ENCODE measurements at places on chromosomes 6 and 20.

GRCh38 chr6:52645976-52646375 lies 24.9 kb upstream of the TMEM14A start:
- DNase-seq: no peak

DNA sequence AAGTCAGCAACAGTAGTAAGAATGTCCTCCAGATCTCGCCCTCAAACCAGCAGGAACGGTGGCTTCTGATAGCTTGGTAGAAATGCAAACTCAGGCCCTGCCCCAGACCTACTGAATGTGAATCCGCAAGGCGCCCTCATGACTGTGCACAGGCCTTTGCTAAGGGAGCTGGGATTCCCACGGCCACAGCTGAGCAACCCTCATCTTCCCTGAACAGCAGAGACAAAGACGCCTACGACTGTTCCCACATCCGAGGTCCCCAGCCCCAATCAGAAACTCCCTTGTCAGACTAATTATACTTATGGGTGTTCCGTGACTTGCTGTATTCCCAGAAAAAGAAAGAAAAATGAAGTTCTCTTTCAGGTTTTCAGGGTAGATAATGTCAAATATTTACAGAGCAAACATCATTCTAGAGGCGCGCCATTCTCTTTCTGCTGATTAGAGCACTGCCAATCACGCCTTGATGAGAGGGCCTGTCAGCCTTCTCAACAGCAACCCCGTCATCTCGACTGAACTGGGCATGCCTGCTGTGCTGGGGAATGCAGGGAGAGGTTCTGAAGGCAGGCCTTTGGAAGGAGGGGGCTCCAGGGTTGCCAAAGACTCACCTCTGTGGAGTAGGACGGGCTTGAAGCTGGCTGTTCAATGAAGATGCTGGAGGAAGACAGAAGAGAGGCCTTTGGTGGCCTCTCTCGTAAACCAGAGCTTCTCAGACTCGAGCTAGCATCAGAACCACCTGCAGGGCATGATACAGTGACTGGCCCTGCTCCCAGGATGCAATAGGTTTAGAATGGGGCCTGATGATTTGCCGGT lies 79.9 kb downstream of the ZNF217 start:
- DNase-seq: no peak

DNA sequence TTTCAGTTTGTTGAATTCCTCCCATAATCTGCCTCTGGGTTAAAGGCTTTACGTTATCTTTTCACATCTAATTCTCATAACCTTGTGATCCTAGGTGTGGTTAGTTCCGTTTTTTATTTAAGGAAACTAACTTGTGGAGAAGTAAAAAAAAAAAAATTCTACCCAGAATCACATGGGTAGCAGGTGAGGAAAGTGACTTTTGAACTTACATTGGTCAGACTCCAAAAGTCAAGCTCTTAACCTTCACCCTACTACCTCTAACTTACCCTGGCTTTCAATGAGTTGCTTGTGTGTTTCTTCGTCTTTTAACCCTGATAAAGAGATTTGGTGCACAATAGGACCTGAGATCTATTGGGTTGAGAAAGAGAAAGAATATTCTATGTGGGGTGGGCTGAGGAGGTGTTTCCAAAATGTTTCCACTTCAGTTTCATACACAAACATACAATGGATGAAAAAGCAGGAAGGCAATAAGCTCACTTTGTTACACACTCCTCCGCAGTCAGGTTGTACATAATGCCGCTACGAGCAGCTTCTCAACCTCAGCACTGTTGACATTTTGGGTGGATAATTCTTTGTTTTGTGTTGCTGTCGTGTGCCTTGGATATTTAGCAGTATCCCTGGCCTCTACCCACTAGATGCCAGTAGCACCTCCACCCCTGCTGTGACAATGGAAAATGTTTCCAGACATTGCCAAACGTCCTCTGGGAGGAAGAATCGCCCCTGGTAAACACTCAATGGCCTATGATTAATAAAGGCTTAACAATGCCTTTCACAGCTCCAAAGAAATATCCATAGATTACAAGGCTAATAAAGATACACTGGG lies 193.0 kb upstream of the ZNF217 start:
- no peak for DNase-seq

GRCh38 chr20:31830406-31830981 lies 11.3 kb downstream of the MYLK2 start:
- DNase-seq: no peak

GRCh38 chr20:17928211-17928611 lies 40.4 kb downstream of the SNX5 start:
- no peak for DNase-seq

DNA sequence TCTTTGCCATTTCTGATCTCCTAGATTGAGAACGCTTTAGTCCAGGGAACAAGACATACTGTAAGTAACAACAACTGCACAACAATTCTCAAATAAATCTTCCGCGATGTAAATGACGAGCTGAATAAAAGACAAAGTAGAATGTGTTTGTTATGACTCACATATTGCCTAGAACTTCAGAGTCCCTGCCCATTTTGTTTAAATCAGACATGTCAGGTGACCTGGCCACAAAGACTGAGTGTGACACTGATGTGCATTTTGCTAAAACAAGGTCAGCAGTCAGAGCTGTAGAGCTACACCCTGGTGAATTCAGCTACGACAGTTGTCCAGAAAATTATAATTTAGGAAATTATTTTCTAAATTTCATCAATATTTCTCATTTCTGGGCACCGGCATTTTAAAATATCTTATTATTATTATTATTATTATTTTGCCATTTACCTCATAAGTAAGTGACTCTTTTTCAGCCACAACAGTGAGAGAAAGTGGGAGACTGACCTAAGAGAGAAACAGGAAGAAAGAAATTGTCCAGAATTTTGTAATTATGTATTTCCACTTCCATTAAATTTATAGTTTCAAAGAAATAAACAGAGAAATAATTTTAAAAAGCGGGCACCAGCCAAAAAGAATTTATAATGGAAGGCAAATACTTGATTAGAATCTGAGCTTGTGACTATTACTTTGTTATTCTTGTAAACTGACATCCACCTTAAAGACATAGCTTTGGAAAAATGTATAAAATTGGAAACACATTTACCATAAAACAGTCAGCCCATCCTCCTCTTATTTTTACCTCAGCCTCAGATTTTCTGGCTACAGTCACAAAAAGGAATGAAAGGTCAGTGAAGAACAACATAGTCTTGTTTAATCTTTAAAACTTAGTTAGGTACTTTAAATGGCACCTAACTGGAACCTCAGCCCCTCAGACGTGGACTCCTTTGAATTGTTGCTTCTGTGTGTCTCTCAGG lies 157.0 kb upstream of the CITED2 start:
- no peak for DNase-seq

- DNase-seq: no peak
Observed at GRCh38 chr20:4217349-4217841, 202.0 kb upstream of the RNF24 start.

DNA sequence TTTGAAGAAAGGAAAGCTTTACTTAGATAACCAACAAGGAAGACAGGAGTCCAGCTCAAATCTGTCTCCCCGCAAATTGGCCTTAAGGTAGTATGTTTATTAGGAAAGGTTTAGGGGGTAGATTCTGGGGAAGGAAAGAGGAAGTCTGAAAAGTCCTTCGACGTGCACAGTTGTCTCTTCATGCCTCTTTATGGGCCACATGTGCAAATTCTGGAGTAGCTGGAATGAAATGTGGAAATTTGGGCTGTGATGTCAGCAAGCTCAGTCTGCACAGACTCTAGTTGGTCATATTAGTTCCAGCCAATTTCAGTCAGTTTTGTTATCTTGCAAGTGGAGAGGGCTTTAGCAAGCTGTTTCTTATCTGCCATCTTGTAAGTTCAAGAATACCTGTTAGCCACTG lies 50.1 kb downstream of the NUP153 start:
- no peak for DNase-seq

- DNase-seq: no peak
Observed at GRCh38 chr6:128952902-128953301, 70.0 kb downstream of the LAMA2 start.

- no peak for DNase-seq
Observed at GRCh38 chr6:46062312-46062711, 46.7 kb upstream of the CLIC5 start.

DNA sequence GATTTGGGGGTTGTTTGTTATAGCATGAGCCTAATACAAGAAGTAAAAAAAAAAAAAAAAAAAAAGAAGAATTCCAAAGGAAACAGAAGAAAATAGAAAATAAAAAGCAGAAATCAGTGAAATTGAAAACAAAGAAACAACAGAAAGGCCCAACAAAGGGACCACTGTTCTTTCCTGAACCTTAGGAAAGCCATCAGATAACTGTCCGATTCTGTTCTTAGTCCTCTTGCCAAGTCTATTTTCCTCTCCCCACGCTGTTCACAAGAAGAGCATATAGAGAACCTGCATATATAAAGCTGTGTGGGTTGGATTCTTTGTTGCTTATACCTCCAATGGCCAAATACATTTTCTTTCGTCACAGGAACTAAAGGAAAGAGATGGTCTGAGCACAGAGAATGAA lies 38.0 kb upstream of the IPCEF1 start:
- DNase-seq: no peak

DNA sequence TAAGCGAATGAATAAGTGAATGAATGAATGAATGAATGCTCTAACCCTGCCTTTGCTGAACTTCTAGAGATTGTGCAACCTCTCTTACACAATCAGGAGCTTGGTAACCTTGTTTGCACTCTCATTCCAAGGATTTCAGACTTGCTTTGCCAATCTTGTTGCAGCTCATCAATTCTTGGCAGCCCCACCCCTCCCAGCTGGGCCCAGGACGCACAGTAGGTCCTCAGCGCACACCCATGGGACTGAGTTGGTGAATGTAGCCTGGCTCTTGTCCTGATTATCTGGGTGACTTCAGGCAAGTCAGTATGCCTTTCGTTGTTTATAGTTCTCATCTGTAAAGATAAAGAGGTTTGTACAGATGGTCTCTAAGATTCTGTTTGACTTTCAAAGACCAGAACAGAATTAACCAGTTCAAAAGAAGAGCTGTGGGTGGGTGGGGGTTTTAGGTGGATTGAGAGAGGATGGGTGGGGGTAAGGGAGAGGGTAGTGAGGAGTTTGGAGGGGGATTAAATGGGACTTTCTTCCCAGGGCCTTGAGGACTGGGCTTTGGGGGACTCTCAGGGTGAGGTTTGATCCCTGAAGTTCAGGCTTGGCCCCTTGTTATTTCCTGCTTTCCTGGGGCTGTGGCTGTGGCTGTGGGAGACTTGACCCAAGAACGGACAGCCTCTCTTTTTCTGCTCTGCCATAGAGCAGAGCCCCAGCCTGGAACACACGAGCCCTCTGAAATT lies 33.2 kb downstream of the VEGFA start:
- no peak for DNase-seq

DNA sequence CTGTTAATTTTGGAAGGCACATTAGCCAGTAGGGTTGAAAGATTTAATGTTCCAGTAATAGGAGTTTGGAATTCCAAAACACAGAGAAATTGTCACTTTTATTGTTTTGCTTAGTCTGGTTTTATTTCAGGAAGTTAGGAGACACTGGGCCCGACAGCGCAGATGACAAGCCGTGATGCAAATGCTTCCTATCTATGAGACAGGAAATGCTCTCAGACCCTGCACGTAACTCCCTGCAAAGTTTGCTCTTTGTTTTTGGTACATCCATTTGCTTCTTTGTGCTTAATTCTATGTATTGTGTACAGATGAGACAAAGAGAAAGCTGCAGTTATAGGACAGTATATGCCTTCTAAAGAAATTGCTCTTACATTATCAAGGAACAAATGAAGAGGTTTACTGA lies 201.6 kb upstream of the SGK1 start:
- no peak for DNase-seq
